Uterus (tissue), 4 donors: ENCODE measurements at places on chromosomes 5 and 9. TPM values are rescaled to one million over a fixed set of nuclear protein-coding genes. Genes with fewer than 3 reads are reported as not detected.

- H3K4me3 ChIP-seq, result no peak overlapping the region
- no peaks in the 10 kb centered on the region for H3K27me3 ChIP-seq
- no peak overlapping the region for H3K27ac ChIP-seq
These were observed 43.3 kb upstream of the ISOC1 start for GRCh38 chr5:129051283-129051682.

- no peak overlapping the region for H3K27ac ChIP-seq
- DNase-seq, result no peak
- no peaks in the 10 kb centered on the region for H3K27me3 ChIP-seq
- no peaks in the 10 kb centered on the region for H3K36me3 ChIP-seq
- H3K4me1 ChIP-seq, result no peaks in the 10 kb centered on the region
These were observed 18.1 kb upstream of the RPL26L1 start for GRCh38 chr5:172941067-172941516.

- H3K27ac ChIP-seq, result no peak overlapping the region
- no peaks in the 10 kb centered on the region for H3K27me3 ChIP-seq
- H3K36me3 ChIP-seq, result no peaks in the 10 kb centered on the region
- no peak for DNase-seq
- H3K4me3 ChIP-seq, result no peak overlapping the region
- no peaks in the 10 kb centered on the region for H3K4me1 ChIP-seq
These were observed 140.5 kb downstream of the SNX18 start for GRCh38 chr5:54658010-54658409.

DNA sequence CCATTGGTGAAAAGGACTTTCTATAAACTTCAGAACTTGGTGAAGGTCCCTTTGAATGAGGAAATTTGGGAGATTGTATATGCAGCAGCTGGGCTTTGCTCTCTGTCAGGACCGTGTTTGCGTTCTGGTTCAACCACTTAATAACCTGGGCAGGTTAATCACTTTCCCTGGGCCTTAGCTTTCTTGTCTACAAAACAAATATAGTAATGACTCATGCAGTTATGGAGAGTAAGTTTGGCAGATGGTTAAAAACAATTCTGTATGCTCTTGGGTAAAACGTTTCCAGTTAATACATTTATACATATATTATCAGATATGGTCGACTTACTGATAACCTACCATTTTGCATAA is 197.0 kb downstream of the ARHGEF28 start:
- peaks cover 8% of the 10 kb centered on the region for H3K4me1 ChIP-seq
- DNase-seq, result no peak
- H3K27ac ChIP-seq, result no peak overlapping the region
- no peaks in the 10 kb centered on the region for H3K36me3 ChIP-seq

The LOX gene
- total RNA-seq, result 5.6 TPM

DNA sequence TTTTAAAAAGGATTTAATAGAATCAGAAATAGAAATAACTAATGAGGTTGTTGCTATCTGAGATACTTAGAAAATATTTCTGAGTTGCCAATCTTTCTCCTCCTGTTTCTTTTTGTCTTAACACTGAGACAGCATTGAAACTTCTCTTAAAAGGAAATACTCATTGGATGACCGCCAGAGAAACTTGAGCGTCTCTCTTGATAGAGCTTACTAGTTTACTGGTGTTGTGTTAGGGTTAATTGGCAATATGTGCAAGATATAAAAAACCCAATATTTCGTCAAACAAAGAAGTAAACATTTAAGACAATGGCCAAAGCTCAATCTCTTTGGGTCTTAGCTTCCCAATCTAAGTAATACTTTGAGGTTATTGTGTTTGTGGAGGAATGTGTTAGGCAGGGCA is 176.4 kb upstream of the CHD1 start:
- H3K4me3 ChIP-seq, result no peak overlapping the region
- no peak overlapping the region for H3K27ac ChIP-seq
- H3K27me3 ChIP-seq, result no peaks in the 10 kb centered on the region
- no peak for DNase-seq
- H3K4me1 ChIP-seq, result no peaks in the 10 kb centered on the region

DNA sequence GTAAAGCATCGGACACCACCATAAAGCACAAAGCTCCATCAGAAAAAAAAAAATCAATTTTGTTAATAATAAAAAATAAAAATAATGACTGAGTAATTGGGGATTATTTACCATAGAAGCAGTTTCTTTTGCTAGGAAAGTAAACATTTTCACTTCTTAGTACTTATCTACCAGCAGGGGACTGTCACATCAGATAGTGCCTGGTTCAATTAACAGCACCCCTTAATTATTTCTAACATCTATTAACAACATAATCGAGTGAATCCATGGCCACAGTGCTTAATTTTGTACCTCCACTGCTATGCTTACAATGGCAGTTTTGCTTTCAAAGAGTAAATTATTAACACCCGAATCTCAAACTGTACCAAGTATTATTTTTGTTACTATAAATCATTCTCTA is 221.7 kb downstream of the SMARCA2 start:
- no peaks in the 10 kb centered on the region for H3K36me3 ChIP-seq
- H3K4me3 ChIP-seq, result no peak overlapping the region
- H3K27ac ChIP-seq, result no peak overlapping the region
- DNase-seq, result no peak
- H3K4me1 ChIP-seq, result no peaks in the 10 kb centered on the region

DNA sequence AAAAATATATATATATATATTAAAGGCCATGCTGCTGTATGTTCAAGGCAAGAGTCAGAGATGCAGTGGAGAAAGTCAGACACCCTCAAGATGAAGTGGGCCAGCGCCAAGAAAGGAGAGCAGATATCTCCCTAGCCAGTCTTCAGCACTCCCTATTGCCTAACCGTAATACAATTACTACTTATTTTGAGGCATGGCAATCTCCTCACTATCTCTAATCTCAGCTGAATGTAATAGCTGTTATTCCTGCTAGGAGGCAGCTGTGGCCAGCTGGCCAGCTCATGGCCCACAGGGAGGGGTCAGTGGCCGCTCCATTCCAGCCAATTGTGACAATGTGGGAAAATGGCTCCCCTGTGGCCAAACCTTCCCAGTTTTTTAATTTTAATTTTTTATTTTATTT is 87.5 kb upstream of the FBXW11 start:
- no peaks in the 10 kb centered on the region for H3K36me3 ChIP-seq
- H3K27ac ChIP-seq, result no peak overlapping the region
- no peak overlapping the region for H3K4me3 ChIP-seq
- no peaks in the 10 kb centered on the region for H3K27me3 ChIP-seq
- DNase-seq, result no peak

GRCh38 chr5:86011937-86012336 is 605.8 kb upstream of the COX7C start:
- H3K4me3 ChIP-seq, result no peak overlapping the region
- no peak for DNase-seq
- H3K4me1 ChIP-seq, result no peaks in the 10 kb centered on the region
- no peaks in the 10 kb centered on the region for H3K27me3 ChIP-seq

GRCh38 chr5:115857057-115857479 is 15.3 kb downstream of the AP3S1 start:
- no peaks in the 10 kb centered on the region for H3K4me1 ChIP-seq
- H3K27ac ChIP-seq, result no peak overlapping the region
- no peaks in the 10 kb centered on the region for H3K36me3 ChIP-seq

GRCh38 chr9:76176171-76176570 is 218.1 kb downstream of the RFK start:
- H3K27ac ChIP-seq, result no peak overlapping the region
- H3K27me3 ChIP-seq, result no peaks in the 10 kb centered on the region
- no peaks in the 10 kb centered on the region for H3K4me1 ChIP-seq
- DNase-seq, result no peak
- no peak overlapping the region for H3K4me3 ChIP-seq

GRCh38 chr5:42791151-42791550 is 20.5 kb downstream of the SELENOP start:
- H3K27me3 ChIP-seq, result no peaks in the 10 kb centered on the region
- DNase-seq, result no peak

DNA sequence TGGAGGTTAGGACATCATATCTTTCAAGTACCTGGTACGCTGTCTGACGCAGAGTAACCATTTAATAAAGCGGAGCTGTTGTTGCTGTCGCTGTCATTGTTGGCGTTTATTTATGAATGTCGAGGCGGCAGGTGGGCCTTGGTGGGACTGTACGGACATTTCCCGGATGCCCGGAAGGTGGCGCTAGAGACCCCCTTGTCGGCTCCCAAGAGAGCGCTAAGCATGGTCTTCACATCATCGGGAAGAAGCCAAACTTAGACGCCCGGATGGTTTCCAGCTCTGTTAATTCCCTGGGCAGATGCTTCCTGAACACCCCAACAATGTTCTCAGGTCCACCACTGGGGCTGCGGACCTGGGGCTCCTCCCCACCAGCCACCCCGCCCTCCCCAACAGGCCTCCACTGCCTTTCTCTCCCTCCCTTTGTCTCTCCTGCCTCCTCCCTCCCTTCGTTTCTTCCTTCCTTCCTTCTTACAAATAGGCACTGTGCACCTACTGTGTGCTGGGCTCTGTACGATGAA is 54.1 kb downstream of the DUSP1 start:
- H3K36me3 ChIP-seq, result no peaks in the 10 kb centered on the region
- H3K4me1 ChIP-seq, result no peaks in the 10 kb centered on the region
- no peaks in the 10 kb centered on the region for H3K27me3 ChIP-seq
- H3K27ac ChIP-seq, result peak overlapping the region; percentile 75
- peak; percentile 89 for DNase-seq

DNA sequence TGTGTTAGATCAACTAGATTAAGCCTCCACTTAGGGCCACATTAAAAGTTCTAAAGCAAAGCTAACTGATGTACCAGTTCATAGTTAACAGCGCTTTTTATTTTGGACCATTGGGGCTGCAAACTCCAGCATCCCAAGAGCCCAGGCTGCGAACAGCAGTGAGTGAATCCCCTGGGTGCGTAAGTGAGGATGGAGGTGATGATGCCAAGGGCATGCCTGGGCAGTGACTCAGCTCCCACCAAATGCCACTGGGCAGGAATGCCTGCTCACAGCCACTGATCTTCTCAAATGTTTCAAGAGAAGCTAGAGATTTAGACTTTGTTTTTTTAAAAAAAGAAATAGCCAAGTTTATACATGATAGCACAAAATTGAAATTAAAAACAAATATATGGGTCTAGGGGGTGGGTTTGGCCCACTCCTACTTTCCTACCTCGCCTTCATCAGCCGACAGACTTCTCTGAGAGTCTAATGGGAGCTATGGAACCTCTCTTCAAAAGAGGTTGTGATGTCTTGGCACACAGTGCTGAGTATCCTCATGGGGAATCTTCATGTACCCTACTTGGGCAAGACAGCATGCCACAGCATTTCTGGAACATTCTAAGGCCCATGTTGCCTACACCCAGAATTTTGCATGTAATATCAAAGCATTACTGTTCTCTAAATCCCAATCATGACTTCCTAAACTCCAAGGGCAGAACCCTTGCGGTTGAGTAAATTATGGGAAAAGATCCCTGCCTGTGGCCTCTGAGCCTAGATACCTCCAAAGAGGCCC is 398.1 kb downstream of the EBF1 start:
- no peak for DNase-seq
- peaks cover 6% of the 10 kb centered on the region for H3K4me1 ChIP-seq
- no peaks in the 10 kb centered on the region for H3K36me3 ChIP-seq
- no peaks in the 10 kb centered on the region for H3K27me3 ChIP-seq
- H3K27ac ChIP-seq, result peak overlapping the region; percentile 68
- H3K4me3 ChIP-seq, result no peak overlapping the region

DNA sequence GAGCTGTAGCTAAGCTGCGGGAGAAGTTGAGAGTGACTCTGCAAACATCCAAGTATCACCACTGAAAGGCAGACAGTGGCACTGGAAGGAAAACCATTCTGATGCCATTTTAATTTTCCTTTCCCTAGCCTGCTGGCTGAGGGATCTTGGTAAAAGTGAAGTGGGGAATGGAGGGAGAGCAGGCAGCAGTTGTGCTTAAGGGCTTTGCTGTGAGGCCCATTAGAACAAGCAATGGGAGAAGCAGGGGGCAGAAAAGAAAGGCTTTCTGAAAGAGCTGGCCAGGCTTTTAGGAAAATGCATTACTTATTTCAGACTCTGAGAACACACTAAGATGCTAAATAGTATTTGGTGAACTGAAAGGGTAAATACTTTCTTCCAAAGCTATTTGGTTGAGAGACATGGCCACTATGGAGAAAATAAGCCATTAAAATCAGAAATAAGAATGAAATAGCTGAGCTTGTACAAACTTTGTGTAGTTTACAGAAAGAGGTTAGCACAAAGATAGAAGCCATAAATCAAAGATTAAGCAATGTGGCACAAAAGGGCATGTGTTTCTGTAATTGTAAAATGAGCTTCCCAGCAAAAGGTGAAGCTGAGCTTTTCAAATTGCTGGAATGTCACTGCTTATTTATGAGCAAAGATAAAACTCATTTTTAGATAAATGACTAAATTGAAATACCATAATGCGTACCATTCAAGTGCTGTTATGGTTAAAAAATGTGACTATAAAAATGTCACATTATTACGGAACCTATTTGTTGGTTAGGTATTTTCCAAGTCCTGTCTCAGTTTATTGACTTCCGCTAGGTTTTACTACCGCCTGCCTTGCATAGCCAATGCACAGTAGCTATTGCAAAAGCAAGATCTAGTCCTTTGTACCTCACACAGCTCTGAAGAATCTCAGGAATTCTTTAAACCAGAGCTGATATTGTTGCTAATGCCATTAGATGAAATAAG is 20.8 kb downstream of the SNCAIP start:
- no peak overlapping the region for H3K27ac ChIP-seq
- no peak for DNase-seq
- H3K4me3 ChIP-seq, result no peak overlapping the region
- no peaks in the 10 kb centered on the region for H3K27me3 ChIP-seq
- H3K36me3 ChIP-seq, result no peaks in the 10 kb centered on the region

The EMB gene
- total RNA-seq, result 5.1 TPM

The THBS4 gene
- 5.3 TPM for total RNA-seq

DNA sequence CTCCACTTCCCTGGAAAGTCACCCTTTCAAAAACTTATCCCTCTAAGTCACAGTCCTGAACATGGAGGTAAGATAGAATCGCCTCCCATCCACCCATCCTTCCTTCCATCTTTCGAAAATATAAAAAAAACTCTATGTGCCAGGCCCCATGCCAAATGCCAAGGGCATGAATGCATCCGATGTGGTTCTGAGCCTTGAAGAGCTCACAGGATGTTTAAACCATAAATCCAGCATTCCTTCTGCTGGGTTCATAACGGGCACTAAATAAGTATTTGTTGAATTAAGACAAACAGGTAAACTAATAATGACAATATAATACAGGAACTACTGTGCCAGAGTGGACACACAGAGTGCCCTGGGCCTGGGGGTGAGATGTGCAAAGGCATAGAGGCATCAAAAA is 147.3 kb downstream of the TTLL11 start:
- H3K27ac ChIP-seq, result no peak overlapping the region
- no peaks in the 10 kb centered on the region for H3K4me1 ChIP-seq
- no peak for DNase-seq
- H3K36me3 ChIP-seq, result no peaks in the 10 kb centered on the region

- H3K27ac ChIP-seq, result no peak overlapping the region
- H3K36me3 ChIP-seq, result no peaks in the 10 kb centered on the region
- no peaks in the 10 kb centered on the region for H3K27me3 ChIP-seq
These were observed 275.2 kb upstream of the IRX1 start for GRCh38 chr5:3320317-3320875.

The RPP25L gene
- total RNA-seq, result 31.3 TPM

DNA sequence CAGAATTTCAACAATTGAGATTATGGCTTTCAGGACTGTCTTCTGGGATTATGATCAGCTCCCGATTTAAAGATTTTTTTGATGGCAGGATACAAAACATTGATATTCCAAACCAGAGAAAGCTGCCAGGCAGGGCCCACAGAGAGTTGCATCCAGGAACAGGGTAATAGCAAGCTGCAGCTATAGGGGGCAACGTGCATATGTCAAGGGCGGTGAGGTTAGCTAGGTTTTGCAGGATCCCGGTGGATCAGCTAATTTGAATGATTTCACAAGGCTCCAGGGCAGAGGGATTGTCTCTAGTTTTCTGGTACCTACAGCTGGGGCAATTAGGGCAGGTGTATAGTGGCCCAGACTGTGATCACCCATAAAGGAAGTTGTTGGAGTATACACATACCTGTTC is 339.4 kb downstream of the CHSY3 start:
- no peak for DNase-seq
- H3K36me3 ChIP-seq, result no peaks in the 10 kb centered on the region
- no peak overlapping the region for H3K4me3 ChIP-seq
- H3K27ac ChIP-seq, result no peak overlapping the region
- H3K27me3 ChIP-seq, result no peaks in the 10 kb centered on the region
- H3K4me1 ChIP-seq, result no peaks in the 10 kb centered on the region
